ENCODE measurements at places on chromosomes 16 and 17.

GRCh38 chr17:27958708-27959381, 65.7 kb upstream of the LYRM9 start:
- no peak for DNase-seq

DNA sequence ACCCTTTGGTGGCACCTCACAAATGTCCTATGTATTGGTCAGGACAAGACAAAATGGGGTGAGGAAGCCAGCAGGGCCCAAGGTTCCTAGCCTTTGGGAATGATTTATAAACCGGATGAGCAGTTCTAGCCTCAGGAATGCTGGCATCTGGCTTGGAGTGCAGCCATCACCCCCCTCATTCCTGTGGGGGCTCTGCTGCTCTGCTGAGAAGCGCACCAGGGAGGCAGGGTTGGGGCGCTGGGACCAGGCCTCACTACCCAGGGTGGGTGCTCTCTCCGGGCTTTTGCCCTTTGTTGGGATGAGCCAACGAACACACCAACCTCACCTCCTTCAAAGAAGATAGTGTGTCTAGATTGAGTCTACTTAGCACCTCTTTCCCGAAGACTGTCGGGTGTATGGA, 39.2 kb downstream of the TMEM11 start:
- no peak for DNase-seq

DNA sequence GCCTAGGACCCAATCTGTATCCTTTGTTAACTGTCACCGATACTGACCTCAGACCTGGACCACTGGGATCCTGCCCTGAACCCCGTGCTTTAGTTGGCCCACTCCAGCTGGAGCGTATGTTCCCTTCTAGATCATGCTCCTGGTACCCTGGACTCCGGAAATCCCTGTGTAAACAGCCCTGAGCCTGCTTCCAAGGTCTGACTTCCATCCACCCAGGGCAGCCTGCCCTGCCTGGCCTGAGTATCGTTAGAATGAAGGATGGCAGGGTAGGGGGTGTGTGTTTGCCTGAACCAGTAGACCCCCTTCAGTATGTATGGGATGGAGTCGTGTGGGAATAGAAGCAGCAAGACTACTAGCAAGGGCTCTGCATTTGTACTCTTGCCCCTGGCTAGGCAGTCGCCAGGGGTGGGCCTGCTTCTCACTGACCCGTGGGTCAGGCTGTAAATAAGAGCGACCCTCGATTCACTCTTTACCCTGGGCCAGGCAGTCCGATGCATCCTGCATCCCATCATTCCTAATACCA, 691 bp upstream of the TMEM98 start:
- DNase-seq: no peak

DNA sequence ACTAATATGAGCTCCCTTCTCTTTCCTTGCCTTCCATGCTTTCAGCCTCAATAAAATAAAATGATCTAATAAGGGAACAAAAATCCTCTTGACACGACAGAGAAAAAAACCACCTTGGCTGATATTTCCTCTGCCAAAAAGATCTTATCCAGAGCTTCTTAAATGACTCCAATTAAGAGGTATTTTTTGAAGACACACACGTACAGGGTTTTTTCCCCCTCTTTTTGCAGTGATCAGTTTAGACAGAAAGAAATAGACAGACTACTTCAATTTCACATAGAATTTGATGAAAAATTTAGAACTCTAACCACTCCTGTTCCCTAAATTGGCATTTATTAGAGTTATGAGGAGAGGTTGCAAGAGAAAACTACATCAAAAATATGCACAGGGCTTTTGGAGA, 217.2 kb upstream of the CDH11 start:
- DNase-seq: no peak

GRCh38 chr17:78947235-78948149, 22.3 kb upstream of the TIMP2 start:
- DNase-seq: no peak

GRCh38 chr17:34369571-34369970, 6.5 kb upstream of the CCL1 start:
- DNase-seq: no peak

- DNase-seq: no peak
Observed at GRCh38 chr17:77165577-77165976, 24.8 kb downstream of the SEC14L1 start.

GRCh38 chr16:57938936-57939871, 31.7 kb downstream of the CNGB1 start:
- no peak for DNase-seq

- DNase-seq: no peak
Observed at GRCh38 chr16:66523861-66524354, 26.0 kb downstream of the TK2 start.

GRCh38 chr17:15398736-15399331, 57.4 kb upstream of the TEKT3 start:
- peak; percentile 12 for DNase-seq

DNA sequence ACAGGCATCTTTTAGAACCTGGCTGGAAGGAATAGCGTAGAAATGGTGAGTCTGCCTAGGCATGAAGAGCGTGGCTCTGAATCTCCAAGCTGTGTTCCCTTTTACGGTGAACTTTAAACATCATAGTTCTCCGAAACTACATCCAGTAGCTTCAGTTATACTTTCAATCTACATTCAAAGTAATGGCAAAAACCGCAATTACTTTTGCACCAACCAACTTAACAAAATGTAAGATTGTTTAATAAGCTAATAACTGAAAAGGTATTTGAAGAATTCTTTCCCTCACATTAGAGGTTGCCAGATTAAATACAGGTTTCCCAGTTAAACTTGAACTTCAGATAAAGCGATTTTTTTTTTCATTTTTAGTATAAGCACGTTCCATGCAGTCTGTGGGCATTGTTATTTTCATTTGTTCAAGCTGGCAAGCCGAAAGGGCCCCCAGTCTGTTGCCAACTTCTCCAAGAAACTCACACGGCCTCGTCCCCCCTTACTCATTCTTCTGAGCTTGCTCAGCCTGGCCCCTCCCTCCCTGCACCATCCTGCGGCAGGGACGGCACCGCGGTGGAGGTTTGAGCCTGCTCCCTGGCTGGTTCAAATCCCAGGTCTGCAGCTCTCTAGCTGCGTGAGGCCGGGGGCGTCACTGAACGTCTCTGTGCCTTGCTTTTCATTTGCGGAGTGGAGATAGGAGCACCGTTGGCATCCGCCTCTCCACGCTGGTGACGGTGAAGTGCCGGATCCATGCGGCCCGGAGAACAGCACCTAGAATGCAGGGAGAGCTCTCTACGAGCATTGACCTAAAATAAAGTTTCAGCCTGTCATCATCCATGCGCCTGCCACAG, 3.5 kb upstream of the MTHFSD start:
- DNase-seq: no peak

DNA sequence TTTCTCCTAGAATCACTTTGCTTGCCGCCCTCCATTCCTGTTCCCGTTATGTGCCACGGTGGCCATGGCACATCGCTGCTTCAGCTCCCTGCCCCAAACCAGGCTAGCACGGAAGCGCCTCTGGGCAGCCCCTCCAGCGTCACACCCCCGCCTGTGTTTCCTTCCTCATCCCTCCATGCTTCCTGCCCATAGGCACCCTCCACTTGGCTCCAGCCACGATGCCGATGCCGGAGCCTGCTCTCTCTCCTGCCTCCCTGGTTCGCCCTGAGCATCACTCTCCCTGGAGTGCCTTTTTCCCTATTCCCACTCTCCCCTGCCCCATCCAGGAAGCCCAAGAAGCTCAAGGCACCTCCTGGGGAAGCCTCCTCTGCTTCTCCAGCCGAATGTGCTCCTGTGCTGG, 3.2 kb upstream of the ARHGAP23 start:
- DNase-seq: no peak

DNA sequence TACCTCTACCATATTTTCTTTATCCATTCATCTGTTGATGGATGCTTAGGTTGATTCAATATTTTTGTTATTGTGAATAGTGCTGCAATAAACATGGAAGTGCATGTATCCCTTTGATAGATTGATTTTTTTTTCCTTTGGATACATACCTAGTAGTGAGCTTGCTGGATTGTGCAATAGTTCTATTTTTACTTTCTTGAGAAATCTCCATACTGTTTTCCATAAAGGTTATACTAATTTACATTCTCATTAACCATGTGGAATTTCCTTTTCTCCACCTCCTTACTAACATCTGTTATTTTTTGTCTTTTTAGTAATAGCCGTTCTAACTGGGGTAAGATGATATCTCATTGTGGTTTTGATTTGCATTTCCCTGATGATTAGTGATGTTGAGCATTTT, 124.6 kb upstream of the TOX3 start:
- DNase-seq: no peak

DNA sequence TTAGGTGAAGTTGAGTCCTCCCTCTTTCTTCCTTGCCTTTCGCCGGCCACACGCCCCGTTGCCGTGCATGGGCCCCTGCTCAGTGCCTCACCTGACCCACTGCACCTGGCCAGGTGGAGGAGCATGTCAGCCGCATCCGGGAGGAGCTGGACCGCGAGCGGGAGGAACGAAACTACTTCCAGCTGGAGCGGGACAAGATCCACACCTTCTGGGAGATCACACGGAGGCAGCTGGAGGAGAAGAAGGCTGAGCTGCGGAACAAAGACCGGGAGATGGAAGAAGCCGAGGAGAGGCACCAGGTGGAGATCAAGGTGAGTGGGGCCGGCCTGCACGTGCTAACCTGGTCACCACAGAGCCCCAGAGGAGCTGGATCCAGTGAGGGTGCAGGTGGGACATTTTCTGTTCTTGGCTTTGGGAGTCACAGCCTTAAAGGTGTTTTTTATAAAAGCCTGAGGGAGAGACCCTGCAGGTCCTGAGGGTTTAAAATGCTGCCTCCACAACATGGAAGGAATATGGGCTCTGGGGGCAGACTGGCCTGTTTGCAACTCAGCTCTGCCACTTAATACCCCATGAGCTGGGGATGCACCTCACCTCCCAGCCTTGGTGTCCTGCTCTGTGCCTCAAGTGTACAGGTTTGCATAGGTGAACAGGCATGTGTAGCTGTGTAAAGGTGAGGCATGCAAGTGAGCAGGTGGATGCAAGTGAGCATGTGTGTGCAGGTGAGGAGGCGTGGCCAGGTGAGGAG, 12.1 kb upstream of the DBNDD1 start:
- DNase-seq: no peak

GRCh38 chr17:17792551-17793377, 44.0 kb downstream of the SREBF1 start:
- no peak for DNase-seq

- DNase-seq: no peak
Observed at GRCh38 chr16:12324152-12324551, 347.6 kb downstream of the SNX29 start.

- DNase-seq: no peak
Observed at GRCh38 chr16:75319513-75320411, 68.3 kb upstream of the BCAR1 start.

DNA sequence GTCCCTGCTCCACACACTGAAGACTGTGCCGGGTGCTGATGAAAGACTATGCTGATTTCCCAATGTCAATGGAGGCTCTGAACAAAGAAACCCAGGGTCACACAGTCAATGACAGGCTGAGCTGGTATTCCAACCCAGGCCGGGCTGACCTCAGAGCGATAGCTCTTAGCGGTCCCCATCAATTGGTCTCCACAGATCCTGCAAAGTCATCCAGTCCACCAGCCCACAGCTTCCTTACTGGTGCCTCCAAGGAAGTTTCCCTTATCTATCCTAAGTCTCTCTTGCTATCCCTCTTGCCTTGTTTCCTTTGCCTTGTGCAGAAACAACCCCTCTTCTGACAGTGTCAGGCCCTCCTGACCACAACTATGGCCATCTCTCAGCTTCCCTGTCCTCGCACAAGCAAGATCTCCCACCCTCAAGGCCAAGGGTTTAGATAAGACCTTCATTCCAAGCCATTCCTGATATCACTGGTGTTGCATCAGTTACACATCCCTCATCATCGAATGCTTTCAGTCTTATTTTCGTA, 52.7 kb upstream of the KSR1 start:
- DNase-seq: no peak

- no peak for DNase-seq
Observed at GRCh38 chr16:86783636-86784626, 205.6 kb downstream of the FOXL1 start.

DNA sequence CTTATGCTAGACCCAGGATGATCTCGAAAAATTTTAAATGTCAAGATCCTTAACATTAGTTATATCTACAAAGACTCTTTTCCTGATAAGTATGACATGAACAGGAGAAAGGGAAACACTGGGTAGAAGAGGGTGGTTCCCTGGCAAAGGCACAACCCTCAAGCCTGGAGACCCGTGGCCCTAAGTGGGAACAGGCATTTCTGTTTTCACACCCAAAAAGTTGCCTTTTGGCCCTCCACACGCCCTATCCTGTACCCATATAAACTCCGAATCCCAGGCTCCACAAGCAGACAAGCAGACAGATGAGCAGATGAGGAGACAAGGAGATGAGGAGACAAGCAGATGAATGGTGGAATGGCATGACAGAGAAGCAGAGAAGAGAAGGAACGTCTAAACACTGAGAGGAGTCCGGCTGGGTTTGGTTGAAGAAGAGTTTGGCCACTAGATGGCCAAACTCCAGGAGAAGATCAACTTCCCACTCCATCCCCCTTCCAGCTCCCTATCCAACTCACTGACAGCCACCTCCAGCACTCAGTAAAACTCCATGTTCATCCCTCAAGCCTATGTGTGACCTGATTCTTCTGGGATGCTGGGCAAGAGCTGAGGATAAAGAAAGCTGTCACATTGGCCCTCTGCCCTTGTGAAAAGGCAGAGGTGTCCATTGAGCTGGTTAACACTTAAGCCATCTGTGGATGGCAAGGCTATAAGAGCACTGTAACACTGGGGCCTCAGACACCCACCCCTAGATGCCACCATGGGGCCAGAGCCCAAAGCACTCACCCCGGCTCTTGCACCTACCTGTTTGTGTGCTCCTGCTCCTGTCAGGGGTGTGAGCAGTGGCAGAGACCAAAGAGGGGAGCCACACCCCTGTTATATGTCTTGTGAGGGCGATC, 139.6 kb upstream of the FAM20A start:
- DNase-seq: no peak

GRCh38 chr16:82695806-82696205, 69.0 kb downstream of the CDH13 start:
- DNase-seq: no peak

DNA sequence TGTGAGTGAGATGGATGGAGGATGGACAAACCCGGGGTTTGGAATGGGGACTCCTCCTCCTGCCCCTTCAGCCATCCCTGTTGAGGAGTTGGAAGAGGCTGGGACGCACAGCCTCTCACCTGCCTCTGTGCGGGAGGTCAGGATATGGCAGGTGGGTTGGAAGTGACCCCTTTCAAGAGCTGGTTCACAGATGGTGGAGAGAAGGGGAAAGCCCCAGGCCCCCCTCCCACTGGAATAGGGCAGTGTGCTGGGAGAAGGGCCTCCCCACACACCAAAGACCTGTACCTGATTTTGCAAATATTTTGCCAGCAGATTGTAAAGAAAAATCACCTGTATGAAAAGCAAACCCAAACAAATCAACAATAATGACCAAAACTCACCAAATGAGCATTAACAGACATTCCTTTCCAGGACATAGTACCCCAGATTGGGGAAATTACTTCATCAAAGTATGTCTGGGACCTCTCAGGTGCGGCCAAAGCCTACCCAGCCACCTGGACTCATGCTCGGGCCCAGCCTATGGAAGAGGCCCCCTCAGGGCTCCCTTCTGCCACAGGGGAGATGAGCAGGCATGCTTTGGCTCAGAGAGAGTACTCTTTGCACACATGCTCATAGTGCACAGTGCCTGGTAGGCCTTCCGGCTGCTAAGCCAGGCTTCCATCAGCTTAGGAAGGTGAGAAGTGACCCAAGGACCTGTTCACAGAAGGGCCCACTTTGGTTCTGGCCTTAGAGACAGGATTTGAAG, 7.8 kb downstream of the SLC47A2 start:
- DNase-seq: no peak

All from anterior cingulate cortex (tissue), 58 donors.